ENCODE measurements at places on chromosomes 6 and 20.
A peak's percentile ranks its signal among the peaks of the same experiment; 100 is the strongest.

DNA sequence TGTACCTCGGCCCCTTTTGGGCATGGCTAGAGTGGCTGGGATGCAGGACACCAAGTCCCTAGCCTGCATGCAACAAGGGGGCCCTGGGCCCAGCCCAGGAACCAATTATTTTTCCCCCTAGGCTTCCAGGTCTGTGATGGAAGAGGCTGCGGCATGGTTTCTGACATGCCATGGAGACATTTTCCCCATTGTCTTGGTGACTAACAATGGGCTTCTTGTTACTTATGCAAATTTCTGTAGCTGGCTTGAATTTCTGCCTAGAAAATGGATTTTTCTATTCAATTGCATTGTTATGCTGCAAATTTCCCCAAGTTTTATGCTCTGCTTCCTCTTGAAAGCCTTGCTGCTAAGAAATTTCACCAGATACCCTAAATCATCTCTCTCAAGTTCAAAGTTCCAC lies 1269.6 kb upstream of the CITED2 start:
- DNase-seq = no peak

DNA sequence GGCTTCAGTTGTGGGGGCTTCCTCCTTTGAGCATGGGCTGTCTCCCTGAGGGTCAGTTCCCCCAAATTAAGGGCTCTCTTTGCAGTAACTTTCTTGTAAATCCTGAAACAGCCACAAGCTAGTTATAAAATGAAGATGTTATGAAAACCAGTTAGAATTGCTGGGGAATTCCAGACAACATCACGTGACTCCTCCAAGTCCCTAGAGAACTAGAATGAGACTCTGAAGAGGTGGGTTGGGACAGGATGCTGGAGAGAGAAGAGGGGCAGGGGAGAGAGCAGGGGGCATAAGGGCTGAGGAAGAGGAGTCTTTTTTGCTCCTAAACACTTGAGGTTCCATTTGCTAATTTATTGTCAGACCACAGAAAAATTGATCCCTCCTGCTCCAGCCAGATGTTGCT lies 380.3 kb downstream of the DHX35 start:
- no peak for DNase-seq

DNA sequence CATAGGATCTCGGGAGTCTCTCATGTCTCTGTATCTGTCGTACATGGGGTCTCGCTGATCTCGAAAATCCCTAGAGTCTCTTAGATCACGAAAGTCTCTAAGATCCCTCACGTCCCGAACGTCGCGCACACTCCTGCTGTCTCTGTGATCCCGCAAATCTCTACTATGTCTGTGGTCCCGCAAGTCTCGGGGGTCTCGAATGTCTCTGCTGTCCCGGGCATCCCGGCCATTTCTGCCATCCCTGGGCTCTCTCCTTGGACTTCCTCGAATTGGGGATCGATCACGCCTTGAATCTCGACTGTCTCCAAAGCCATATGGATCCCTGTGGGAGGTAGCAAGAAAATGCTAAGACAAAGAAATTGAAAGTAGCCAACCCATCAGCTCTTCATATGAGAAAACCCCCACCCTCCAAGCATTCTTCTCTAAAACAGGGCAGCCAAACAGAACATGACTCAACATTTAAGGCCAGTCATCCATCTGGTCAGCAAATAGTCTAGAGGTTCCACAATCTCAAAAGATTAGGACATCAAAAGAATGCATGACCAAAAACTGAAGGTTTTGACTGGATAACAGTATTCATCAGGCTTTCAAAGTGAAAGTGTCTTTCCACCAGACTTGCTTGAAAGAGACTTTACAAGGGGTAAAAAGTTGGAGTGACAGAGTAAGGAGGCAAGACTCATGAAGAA lies 19.4 kb downstream of the NCOA5 start:
- DNase-seq = no peak

DNA sequence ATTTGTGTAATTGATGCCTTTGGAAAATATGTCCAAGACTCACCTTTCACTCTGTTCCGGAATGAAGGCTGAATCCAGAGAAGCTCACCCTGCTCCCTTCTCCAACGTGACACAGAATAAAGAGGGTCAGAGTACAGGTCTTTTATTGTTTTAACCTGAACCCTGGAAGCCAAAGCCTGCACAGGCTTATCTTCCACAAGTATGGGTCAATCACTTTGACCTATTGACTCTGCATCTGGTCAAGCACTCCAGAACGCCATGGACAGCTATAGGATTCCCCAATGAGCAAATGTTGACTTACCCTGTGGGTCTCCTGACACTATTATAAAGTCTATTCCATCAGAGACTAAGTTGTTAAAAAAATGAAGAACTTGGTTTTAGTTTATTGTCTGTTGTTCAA lies 158.4 kb upstream of the MYLIP start:
- DNase-seq = no peak

DNA sequence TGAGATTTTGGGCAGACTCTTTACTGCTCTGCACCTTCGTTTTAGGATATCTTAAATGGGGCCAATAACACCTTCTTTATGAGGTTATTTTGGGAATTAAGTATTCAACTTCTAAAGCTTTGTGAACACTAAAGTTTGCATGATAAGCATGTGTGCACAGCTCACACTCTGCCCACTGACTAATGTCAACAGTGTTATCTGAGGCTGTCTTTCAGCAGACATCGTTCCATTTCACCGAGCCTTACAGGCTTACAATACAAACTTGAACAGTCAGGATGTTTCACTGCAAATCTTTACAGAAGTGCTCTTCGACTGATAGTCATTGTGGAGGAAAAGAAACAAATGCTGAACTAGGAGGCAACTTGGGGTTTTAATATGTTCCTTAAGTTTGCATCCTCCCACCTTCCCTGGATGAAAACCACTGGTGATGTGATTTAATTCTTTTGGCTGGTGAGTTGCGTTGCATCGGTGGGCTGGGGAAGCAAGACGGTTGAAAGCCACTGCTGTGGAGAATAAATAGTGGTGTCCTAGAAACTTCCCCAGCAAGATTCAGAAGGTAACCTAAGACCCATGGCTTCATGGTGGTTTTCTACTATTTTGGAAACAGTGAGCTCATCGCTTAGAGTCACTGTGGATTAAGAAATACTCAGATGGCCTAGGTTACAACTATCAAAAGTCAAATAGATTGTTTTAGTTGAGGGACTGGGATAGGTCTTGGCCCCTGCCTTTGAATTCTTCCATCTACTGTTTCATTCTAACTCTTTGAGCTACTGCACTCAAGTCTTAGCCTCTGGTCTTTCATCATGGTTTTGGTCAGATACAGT lies 167.2 kb upstream of the MAP3K7 start:
- no peak for DNase-seq

DNA sequence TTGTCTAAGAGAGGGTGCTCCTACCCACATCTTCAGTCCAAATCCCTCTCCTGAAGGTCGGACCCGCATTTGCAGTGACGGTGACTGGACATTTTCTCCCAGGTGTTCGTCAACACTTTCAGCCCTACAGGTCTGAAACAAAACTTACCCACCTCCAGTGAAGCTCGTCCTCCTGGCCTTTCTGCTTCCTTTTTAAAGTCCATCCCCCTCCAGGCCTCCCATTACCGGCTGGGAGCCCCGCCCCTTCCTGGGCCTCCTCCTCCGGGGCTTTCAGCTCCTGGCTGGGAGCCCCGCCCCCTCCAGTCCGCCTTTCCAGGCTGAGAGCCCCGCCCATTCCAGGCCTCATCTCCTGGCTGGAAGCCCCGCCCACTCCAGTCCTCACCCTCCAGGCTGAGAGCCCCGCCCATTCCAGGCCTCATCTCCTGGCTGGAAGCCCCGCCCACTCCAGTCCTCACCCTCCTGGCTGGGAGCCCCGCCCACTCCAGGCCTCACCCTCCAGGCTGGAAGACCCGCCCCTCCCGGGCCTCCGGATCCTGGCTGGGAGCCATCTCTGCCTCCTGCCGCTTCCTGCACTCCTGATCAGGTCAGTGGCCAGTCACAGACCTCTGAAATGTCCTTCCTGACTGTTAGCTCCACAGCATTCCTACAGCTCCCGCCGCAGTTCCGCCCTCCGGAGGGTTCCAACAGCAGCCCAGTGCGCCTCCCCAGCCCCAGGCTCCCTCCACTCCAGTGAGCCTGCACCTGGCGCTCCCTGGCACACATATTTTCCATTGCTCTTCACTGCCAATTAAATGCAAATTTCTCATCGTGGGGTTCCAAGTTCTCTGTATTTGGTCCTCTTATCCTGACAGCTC lies 98.5 kb downstream of the LY86 start:
- peak; percentile 88 for DNase-seq

DNA sequence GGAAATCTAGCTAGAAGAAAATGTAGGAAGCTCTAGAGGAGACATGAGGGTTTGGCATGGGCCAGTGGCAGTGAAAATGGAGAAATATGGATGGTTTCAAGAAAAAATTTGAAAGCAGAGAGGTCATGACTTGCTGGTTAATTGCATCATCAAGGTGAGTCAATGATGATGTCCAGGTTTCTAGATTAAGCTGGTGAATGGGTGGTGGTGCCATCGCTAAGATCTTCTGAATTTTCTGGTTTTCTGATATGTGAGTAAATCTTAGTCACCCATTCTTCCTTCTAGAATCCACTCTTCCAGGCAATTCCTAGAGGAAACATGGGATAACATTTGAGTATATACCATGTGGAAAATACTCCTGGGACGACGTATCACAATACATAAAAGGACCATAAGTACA lies 25.0 kb downstream of the SH3BGRL2 start:
- no peak for DNase-seq

Measured in MG63 (cell line).